ENCODE measurements at places on chromosomes 3 and 15.

GRCh38 chr3:141045849-141046248, 5.3 kb upstream of the SPSB4 start:
- no peak for DNase-seq

GRCh38 chr15:100831467-100831866, 48.2 kb upstream of the ALDH1A3 start:
- no peak for DNase-seq

DNA sequence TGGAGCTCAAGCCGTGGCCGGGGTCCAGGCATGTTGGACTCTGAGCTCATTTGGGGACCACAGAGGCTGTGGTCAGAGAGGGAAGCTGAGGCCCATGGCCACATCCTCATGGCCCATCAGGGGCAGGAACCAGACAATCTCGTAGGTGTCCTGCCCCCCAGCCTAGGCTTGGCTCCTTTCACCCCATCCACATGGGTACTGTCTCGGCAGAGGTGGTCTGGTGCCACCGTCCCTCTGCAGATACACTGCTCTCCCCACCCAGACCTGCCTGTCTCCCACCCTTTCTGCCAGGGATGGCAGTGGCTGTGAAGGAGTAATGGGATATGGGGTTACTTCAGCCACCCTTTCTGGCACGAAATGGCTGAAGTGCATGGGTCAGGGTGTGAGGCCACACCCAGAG, 7.9 kb downstream of the PRSS50 start:
- DNase-seq, result no peak

DNA sequence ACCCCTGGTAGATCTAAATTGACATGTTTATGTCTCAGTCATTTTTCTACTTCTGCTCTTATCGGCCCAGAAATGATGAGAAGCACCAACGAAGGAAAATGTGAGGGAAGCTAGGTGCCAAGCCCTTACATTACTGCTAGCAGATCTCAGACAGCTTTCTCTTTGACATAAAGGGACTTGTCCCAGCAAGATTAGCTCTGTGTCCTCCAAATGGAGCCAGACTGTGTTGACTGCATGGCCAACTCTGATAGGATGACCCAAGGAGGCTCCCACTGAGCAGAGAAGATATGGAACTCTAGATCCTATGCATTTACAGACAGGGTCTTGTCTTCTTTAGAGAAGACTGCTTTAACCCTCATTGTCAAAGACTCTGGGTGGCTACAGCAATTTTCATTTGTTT, 2.8 kb upstream of the MCTP2 start:
- no peak for DNase-seq

DNA sequence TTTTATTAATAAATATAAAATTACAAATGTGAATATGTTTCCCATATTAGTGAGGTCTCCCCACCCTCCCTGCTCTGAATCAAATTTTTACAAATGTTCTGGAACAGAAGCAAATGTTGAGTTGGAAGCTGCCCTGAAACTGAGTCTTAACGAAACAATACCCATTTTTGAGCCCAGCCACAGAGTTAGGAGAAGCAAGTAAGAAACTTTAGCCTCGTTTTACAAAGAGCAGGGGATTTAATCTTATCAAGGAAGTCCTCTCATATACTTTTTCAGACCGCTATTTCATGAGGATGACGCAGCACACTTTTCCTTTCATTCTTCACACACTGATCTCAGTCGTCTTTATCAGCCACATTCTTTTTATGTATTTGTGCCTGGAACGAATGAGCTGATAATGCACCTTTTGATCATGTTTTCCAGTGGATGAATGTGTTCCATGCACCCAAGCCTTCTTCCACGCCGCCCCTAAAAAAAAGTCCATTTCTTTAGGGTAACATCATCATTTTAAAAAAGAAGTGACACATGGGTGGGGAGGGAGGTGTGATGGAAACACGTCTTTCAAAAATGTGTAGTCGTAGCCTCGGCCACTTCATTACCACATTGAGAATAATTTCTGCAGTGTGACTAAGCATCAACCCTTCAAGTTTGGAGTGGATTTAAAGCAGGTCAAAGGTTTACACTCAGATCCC, 48.1 kb downstream of the SETMAR start:
- DNase-seq, result no peak

- no peak for DNase-seq
Measured at GRCh38 chr3:173983343-173983742, 585.8 kb downstream of the NLGN1 start.

GRCh38 chr15:70962084-70962483, 69.5 kb downstream of the LRRC49 start:
- no peak for DNase-seq

DNA sequence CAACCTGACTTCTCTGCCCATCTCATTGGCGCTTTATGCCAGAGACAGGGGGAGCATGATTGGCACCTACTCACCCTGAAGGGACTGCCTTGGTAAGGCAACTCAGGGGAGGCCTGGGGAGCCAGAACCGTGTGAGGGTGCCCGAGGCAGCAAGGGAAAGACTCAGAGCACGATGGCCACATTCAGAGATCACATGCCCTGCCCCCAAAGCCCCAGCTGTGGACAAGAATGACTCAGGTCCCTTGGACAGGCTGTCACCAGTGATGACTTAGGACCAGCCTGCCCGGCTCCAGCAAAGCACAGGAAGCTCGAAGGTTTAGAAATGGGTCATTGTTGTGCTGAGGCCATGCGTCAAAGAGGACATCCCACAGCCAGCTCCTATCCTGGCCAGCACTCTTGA, 49.1 kb upstream of the LIMD1 start:
- DNase-seq, result no peak

DNA sequence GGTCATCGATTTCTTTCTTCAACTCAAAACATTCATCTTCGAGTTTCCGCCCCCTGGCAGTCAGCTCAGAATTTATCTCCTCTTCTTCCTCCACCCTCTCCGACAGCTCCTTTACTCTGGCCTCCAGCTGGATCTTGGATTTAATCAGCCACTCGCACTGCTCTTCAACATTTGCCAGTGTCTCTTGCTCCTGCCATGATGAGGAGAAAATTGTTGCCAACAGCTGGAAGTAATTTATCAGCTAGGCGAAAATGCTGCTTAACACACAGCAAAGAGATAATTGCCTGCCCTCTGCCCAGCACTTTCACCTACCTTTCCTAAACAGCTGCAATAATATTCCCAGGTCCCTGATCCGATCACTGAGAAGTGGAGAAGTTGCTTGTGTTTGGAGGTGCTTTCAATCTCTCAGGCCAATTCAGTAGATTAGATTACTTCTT, 69.3 kb downstream of the MYH15 start:
- no peak for DNase-seq

- no peak for DNase-seq
Measured at GRCh38 chr3:153315781-153316180, 153.8 kb downstream of the RAP2B start.

GRCh38 chr3:179069762-179070390, 1.7 kb downstream of the ZMAT3 start:
- no peak for DNase-seq

DNA sequence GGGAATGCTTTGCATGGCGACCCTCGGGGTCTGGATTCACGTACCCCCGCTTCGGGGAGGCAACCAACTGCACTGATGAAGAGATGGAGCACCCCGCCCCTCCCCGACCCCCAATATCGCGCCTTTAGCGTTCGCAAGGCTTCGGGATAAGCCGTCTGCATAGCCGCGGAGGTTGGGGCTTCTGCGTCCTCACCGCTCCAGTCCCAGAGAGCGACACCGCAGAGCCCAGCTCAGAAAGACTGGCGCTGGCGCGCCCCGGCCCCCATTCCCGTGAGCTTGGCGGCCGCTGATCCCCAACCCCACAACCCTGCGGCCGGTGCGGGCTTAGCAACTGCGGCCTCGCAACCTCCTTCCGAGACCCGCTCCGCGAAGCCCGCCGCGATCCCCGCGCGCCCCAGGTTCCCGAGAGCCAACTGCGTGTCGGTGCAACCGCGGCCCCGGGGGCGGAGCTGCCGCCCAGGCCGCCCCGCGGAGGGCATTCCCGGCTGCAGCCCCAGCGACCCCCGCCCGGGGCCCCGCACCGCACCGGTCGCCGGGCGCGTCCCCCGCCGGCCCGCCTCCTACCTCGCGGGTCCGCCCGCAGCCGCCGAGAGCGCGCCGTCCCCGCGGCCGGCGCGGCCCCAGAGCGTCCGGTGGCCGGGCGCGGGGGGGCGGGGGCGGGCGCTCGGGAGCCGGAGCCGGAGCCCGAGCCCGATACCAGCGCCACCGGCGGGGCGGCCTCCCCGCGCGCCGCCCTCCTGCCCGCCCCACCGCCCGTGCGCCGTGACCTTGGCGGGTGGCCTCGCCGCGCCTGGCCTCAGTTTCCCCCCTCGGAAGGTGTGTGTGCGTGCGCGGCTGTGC, 79.5 kb downstream of the IQSEC1 start:
- DNase-seq, result peak; percentile 18

- no peak for DNase-seq
Measured at GRCh38 chr3:151226088-151226563, 23.1 kb upstream of the GPR171 start.

- DNase-seq, result no peak
Measured at GRCh38 chr15:83115831-83116565, 8.6 kb downstream of the TM6SF1 start.

DNA sequence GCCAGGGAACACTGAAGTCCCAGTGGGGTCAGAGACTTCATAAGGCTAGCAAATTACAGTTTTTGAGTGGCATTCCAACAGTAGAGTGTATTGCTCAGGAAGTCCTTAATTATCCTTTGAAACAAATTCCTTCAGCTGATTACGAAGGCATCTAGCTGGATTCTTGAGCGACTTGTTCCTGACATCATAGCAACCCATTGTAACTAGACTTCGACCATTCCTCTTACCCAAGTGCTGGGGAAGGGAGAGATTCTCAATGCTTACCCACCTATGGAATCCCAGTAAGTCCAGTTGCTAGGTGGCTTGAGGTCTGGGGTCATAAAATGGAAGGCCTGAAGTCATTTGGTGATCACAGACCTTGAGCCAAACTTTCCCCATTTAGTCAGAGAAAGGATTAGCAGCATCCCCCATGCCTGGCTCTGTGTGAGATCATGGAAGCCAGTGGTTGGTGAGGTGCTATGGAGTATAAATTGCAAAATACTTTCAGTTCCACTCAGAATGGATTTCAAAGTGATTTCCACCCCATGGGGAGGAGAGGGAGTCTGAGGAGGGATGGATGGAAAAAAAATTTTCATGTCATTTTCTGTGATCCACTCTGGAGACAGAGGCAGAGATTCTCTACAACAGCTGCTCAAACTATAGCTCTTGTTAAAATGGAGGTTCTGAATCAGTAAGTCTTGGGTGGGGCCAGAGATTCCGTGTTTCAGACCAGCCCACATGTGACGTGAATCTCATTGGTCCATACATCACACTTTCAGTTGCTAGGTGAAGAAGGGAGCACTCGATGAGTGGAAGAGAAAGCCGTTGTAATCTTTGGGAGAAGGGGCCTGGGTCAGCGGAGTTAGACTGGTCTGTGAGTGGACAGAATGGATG, 45.7 kb downstream of the CD86 start:
- no peak for DNase-seq

- DNase-seq, result no peak
Measured at GRCh38 chr15:73388256-73388781, 19.6 kb upstream of the HCN4 start.

DNA sequence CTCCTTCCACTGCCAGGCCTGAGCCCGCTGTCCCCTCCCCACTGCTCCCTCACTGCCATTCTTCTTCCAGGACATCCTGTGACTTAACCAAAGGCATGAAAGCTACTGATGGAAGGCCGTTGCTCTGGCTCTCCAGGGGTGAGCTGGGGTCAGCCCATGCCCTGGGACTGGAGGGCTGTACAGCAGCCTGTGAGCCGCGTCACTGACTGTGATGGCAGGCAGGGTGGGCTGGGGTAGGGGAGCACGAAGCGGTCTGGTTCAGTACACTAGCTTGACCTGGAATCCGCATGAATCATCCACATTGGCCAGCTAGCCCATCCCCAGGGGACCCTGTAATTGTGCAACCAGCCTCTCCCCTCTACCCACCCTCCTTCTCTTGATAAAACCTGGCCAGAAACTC, 30.8 kb downstream of the CORO2B start:
- DNase-seq, result no peak

DNA sequence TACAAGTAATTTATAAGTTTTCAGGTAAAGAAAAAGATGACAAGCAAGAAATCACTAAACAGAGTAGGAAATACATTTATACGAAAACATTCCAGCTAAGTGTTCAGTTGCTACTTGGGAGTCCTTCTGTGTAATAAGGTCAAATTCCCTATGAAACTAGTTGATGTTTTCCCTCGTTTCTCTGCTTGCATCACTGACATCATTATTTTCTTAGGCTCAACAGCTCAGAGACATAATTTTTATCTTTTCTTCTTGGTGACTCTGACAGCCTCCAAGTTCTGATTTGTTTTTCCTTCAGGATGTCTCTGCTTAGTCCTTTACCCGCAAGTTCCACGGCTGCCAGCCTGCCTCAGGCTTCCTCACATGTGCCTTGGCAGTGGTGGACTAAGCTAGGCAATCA, 173.6 kb downstream of the P3H2 start:
- no peak for DNase-seq

GRCh38 chr3:101944308-101944707, 95.0 kb downstream of the NFKBIZ start:
- DNase-seq, result no peak

DNA sequence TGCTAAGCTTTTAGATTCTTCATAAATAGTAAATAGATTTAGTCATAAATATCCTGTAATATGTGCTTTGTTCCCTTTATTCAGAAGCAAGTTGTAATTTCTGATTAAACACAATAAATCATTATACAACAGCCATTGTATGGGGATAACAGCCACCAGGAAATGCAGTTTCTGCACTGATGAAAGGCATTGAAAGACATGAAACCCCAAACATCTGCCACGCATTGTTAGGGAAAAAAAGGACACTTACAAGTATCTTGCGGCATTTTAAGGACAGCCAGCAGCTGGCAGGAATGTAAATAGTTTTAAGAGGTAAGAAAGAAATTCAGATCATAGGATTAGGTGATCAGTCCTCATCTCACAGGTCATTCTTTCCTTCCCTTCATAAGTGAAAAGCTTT, 801.1 kb upstream of the LMCD1 start:
- DNase-seq, result no peak

GRCh38 chr15:74995779-74996765, 709 bp downstream of the SCAMP5 start:
- no peak for DNase-seq

GRCh38 chr3:125916376-125916978, 52.5 kb upstream of the ROPN1B start:
- no peak for DNase-seq

- DNase-seq, result no peak
Measured at GRCh38 chr15:47551079-47551478, 166.2 kb upstream of the SEMA6D start.

- no peak for DNase-seq
Measured at GRCh38 chr3:184872200-184872599, 60.2 kb downstream of the VPS8 start.

GRCh38 chr3:186093271-186093900, 15.5 kb downstream of the ETV5 start:
- DNase-seq, result no peak

DNA sequence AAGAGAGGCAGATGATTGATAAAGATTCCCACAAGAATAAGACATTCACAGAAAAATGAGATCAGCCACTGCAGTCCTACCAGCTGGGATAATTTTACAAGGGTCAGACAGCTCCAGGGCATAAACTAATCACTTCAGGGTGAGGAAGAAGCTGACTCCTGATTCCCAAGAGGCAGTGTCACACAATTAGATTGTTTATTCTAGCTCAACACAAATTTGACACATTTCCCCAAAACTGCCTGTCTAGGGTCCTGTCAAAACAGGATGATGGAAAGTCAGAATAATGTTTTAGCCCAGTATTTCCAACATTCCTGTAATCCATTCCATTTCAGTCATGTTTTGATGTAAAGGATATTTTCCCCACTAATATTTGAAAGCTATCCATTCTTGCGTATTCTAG, 110.8 kb downstream of the TNIK start:
- DNase-seq, result no peak

- no peak for DNase-seq
Measured at GRCh38 chr15:47266566-47266965, 450.7 kb upstream of the SEMA6D start.

- peak; percentile 10 for DNase-seq
Measured at GRCh38 chr15:51931638-51932037, 39.9 kb downstream of the LEO1 start.

Measured in T1000 (cell line).